Activated CD4-positive, alpha-beta T cell treated with anti-CD3 and anti-CD28 coated beads, Interleukin-2, amount 10 ng/mL, durations not matched to agents 7 days and 5 days (primary cell): ENCODE measurements at places on chromosomes 4 and X.

GRCh38 chr4:93870876-93871458, 42.4 kb downstream of the ATOH1 start:
- DNase-seq, result no peak

DNA sequence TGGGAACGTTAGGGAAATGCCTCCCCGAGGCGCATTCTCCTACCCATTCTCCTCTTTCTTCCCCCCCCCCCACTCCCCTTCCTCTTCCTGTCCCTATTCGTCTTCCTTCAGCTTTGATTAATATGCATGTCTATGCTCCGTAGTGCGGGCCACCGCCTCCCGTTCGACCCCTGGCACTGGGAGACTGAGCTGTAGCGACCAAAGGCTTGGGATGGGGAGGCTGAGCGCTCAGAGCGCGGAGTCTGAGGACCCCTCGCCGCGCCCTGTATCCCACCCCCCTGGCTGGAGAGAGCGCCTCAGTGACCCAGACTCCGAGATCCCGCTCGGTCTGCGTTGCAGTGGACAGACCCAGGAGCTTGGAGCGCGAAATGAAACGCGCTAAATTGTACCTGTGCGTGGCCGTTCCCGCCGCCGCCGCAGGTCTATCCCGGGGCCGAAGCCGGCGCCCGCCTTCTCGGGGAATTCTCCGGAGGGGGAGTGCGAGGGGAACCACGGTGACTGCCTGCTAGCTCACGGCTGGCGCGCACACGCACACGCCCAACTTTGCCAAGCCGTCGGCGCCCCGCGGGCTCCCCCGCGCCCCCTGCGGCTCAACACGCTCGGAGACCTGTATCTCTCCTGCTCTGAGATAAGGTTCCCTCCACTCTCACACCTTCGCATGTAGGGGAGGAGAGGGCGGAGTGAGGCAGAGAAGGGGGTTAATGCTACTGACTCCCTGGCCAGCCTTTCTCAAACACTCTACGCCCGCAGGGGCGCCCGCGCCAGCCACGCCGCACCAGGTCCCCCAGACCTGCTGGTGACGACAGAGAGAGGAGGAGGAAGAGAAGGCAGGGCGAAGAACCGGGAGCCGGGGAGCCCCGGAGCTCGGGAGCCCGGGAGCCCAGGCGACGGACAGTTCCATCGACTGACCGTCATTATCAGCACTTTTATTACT, 1.5 kb upstream of the PTCHD1 start:
- no peak for DNase-seq

- no peak for DNase-seq
Measured at GRCh38 chrX:124726292-124726691, 379.9 kb downstream of the SH2D1A start.

DNA sequence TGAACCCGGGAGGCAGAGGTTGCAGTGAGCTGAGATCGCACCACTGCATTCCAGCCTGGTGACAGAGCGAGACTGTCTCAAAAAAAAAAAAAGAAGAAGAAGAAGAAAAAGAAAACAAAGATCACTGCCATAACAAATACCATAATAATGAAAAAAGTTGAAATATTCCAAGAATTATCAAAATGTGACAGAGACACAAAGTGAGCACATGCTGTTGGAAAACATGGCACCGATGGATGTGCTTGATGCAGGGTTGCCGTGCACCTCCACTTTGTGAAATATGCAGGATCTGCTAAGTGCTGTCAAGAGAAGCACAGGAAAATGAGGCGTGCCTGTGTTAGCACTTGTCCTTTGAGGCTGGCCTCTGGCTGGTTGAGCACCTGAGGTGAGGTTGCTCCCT, 133.3 kb downstream of the STK32B start:
- no peak for DNase-seq

- no peak for DNase-seq
Measured at GRCh38 chr4:160141206-160141605, 1038.3 kb downstream of the RAPGEF2 start.

DNA sequence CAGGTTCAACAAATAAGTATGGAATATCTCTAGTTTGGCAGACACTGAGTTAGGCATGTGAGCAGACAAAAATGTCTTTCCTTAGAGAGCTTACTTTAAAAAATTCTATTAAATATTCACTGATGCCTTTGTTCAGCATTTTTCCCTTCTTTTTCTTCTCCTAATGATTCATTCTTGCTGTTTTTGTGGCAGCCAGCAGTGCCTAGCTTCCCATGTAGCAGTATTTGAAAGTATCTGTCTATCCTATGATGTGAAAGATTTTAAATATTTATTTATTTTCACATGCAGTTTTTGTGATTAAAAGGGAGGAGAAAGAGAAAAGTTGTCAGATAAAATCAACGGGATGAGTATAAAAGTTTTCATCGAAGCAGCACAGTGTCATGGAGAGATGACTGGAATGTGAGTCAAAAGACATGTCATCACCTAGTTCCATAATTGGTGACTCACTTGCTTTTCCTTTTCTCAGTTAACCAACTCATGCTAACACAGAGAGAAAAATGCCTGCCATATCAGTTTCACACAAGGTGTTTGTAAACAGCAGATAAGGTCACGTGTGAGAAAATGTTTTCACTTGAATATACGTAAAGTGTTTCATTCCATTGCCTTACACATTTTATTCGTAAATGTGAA, 69.8 kb downstream of the BMPR1B start:
- no peak for DNase-seq

DNA sequence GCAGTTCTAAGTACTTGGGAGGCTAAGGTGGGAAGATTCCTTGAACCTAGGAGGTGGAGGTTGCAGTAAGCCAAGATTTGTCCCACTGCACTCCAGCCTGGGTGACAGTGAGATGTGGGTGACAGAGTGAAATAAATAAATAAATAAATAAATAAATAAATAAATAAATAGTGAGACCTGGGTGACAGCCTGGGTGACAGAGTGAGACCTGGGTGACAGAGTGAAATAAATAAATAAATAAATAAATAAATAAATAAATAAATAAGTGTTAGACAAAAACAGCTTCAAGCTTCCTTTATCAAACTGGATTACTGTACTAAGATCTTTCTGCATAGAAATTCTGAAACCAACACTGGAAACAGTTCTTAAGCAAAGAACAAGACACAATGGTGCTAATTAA, 71.8 kb upstream of the BMP2K start:
- DNase-seq, result no peak

DNA sequence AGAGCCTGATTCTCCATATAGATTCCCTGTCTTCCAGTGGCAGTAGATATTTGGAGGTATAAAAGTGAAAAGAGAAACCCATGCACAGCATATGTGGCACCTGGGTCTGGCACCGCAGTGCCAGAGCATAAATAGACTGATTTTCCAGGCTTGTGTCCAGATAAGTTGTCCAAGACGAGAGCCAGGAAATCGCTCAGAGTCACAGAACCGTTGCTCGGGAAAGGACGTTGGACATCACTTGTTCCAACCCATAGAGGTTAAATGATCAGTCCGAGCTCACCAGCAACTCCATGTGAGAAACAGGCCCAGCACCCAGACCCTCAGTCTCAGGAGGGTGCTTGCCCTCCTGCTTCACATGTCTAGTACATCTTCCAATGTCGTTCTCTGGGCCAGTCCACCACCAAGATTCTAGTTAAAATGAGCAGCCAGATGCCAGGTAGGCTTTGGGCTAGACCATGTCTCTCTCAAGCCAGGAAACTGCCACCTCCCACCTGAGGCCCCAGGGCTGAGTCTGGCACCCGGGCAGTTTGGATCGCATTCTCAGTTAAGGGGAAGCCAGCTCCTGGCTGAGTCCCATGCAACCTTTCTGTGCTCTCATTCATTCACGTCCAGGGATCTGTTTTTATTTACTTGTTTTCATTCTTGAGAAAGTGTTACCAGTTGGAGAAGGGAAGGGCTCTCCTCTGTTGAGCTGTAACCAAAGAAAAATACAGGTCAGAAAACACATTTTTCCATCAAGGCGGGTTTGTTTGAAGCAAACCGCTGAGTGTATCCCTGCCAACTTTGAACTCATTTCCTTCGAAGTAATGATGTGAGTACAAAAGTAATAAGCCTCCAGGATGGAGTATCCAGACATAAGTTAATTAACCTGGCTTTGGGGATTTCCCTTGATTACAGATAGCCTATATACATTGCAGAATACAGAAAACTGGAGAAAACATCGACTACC, 91.7 kb downstream of the PHOX2B start:
- no peak for DNase-seq

GRCh38 chr4:102501447-102501696, 213 bp downstream of the NFKB1 start:
- no peak for DNase-seq

DNA sequence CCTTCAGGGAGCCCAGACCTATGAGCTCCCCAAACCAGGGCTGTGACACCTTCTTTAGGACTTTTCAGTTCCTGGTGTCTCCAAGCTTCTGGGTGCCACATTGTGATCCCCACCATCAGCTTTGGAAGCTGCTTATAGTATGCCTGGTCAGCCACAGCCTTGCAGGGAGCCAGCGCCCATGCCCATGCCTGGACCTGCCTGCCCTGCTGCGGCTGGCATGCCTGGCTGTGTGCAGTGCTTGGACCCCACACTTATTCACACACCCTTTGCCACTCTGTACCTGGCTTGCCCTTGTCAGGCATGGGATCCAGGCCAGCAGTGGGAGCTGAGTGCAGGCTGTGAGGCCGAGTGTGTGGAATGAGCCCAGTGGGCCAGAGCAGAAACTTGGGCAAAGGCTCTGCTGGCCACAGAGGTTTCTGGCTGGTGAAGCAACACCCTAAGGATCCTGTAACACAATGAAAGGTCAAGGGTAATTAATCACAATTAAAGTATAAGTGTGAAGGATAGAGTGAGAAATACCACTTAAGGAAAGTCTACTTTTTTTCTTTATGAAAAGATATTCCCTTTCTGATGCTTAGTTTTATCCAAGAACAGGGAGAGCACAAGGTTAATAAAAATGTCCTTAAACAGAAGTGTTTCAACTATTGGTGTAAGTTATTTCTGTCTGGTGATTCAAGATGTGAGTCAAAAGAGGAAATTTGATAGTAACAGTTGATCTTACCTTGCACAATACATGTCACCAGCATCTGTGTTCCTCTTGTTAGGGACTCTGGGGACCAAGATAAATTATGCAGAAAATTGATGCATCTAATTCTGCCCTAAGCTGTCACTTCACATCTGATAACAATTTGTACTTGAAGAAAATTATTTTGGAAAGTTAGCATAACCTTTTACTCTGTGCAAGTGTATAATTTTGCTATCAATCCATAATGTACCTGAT, 161.8 kb downstream of the FAM47A start:
- no peak for DNase-seq

DNA sequence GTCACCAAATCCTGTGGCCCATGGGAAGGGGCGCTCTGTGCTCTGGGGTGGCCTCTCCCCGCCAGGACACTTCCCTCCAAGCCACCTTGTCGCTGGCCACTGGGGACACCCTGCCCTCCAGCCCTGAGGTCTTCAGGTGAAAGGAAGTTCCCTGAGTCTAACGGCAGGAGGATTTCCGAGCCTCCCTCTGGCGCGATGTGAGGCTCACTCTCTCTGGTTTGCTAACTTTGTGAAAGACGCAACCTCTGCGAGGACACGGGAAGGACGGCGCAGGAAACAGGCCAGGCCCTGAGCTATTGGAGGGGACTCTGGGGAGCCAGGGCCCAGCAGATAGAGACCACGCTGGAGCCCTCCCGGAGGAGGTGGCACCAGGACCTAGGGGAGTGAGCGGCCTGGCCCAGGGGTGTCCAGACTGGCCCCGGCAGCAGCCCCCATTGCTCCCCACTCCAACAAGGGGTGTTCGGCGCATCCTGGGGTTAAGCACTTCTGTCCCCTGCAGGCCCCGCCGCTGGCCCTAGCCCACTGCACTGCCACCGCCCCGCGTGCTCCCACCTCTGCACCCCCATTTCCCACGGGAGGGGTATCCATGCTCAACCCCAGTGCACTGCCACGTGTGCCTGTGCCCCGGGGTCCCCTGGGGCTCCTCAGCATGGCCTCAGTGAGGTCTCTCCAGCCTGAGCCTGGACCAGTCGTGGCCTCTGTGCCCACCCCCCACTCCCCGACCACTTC, 72.2 kb upstream of the MXD4 start:
- DNase-seq, result no peak

DNA sequence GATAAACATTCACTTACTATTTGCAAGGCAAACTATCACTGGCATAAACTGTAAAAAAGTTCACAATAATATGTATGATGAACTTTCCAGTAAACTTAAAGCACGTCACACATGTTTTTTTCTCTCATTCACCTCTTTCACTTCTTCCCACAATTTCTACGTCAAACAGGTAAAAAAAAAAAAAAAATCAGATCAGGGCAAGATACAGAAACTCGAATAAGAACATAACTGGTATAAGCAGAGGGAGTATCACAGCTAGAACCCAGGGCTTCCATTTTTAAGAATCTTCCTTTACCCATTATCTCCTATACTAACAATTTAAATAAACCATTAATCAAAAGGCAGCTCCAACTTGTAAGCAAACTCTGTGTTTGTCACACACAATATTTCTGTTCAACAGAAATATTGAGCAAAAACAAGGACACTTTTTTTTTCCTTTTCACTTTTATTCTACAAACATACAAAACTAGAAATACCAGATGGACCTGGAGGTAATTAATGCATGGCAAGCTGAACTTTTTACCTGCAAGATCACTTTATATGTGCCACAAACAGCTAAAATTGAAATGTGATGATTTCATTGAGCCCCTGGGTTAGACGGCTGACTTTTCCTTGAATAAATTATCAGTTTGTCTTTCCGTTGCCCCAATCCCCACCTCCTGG, 47.5 kb upstream of the NSUN7 start:
- DNase-seq, result no peak

GRCh38 chrX:55161581-55161980, 58.6 kb upstream of the PAGE5 start:
- no peak for DNase-seq

GRCh38 chrX:131812847-131813825, 210.0 kb upstream of the STK26 start:
- peak; percentile 82 for DNase-seq

GRCh38 chr4:41963105-41963504, 18.5 kb upstream of the DCAF4L1 start:
- peak; percentile 41 for DNase-seq

DNA sequence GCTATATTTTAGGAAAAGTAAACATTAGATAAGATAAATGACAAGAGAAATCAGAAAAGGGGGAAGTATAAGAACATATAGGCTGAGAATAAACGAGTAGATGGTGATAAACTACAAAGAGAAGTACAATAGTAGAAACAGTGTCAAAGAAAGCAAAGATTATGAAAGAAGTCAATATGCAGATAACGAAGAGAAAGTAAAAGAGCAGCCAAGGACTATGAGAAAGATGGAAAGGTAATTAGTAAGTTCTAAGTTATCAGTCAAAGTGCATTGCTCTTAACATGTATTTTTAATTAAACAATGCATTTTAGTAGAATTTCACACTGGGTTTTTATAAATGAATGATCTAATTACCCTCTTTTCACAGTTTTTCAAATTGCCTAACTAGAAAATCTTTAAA, 1801.3 kb upstream of the PCDH10 start:
- no peak for DNase-seq

DNA sequence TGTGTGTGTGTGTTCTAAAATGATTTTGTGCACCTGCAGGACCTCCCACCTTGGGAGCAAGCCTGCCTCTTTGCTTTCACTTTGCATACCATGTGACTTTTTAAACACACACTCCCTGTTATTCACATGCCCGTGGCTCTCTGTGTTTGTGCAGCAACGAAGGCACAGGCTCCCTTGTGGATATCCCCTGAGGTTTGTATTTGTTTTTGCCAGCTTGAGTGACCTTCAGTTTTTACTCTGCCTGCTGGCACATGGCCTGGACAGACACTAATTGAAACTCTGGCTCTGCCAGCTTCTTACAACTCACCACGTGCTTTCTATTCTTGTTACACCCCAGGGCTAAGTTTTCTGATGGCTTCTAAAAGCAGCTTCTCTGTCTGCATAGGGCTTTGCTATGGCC, 885.8 kb downstream of the SH3BGRL start:
- DNase-seq, result no peak
